Left kidney (tissue), 8 donors: ENCODE measurements at places on chromosomes 11 and 22. TPM values are rescaled to one million over a fixed set of nuclear protein-coding genes. Genes with fewer than 3 reads are reported as not detected.
A peak's percentile ranks its signal among the peaks of the same experiment; 100 is the strongest.

DNA sequence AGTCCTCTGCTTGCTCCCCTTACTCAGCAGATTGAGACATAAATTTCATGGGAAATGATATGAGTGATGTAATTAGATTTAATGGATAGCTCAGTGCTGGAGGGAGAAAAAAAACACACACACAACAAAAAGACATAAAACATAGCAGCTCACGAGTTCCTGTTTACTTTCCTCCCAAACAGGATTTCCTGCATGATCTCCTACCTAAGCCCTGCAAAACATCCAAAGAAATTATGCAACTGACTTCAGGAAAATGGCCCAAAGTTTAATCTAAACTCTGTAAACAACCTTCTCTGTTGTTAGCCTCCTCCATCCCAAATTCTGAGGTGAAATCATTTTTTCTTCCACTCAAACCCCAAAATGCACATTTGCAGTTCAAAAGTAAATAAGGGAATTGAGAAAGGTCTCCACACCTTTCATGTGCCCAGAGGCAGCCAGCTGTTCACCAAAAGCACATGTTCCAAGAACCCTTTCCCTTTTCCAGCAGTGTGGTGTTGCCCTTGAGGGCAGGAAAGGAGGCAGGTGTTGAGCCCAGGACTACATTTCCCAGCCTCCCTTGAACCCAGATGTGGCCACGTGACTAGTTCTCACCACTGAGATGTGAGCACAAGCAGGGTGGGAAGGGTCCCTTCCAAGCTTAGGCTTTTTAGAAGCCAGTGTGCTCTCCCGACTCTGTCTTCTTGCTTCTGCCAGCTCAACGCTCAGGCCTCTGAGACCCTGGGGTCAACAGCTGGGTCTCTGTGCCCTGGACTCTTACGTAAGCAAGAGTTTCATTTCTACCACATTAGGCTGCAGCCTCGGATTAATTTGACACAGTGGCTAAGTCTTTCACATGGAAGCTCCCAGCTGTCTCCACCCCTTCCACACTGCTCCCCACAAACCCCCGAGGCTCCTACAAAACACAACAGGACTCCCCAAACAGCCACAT, 301.2 kb downstream of the CTTN start:
- DNase-seq, result no peak

GRCh38 chr11:118290923-118291322, 13.6 kb upstream of the CD3E start:
- DNase-seq, result no peak

DNA sequence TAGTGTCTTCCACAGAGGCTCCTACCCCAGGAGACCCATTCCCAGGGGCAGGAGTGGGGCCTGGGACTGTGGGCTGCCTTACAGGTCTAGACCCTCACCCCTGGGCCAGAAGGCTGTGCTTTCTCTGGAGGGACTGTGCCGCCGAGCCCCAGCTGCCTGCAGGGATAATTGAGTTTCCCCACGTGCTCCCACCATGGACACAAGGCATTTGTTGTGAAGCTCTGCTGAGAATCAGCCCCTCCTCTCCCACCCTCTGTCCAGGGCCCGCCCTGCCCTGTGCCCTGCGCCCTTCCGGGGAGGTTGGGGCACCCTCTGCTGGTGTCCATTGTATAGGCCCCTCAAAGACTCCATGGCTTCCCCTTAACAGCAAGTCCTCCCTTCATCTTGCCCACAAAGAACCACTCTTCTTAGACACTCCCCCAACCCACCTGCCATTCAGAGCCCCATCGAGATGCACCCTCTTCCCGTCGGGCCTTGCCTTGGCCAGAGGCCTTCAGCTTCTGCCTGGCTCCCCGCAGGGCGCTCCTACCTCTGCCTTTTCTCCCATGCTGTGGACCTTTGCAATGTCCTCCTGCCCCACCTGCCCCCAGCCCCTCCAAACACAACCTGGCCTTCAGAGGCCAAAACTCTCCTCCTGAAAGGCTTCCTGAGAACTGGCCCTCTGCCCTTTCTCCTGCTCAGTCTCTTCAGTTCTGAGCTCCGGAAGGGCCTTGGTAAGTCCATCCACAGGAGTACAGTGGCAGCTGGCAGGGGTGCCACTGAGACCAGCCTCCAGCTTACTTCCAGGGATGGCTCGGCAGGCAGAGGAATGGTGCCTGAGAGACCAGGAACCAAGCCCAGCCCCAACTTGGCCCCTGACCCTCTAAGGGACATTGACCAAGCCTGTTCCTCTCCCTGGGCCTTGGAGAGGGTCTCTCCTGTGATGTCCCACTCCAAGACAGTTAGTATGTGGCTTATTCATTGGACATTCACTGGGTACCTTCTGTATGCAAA, 22.4 kb downstream of the DUSP8 start:
- DNase-seq, result no peak

The ADAMTS15 gene
- 54.1 TPM for polyA plus RNA-seq

The CYTH4 gene
- polyA plus RNA-seq, result 3.9 TPM

DNA sequence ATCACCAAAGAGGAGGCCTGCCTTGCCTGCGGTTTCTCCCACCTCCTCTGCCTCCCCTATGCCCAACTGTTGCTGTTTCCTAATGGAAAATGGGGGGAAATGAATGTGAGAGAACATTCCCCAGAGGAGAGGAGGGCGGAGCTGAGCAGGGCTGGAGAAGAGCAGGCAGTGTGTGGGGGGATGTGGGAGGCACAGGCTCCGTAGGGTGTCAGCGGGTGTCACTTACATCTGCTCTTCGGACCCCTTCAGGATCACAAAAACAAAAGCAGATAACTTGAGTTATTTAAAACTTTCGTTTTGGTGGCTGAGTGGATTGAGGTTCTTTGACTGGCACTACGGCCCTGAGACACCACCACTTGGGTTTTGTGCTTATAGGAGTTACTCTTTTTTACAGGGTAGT, 93.8 kb downstream of the CEP164 start:
- DNase-seq, result peak; percentile 21

- DNase-seq, result no peak
Observed at GRCh38 chr22:46104170-46104880, 46.0 kb upstream of the PPARA start.

- DNase-seq, result no peak
Observed at GRCh38 chr11:66969584-66970225, 5.4 kb upstream of the C11orf86 start.

The PRR33 gene
- 0.08 TPM for polyA plus RNA-seq

The VSTM5 gene
- polyA plus RNA-seq, result 2.8 TPM

- no peak for DNase-seq
Observed at GRCh38 chr11:88317536-88317935, 20.0 kb downstream of the CTSC start.

- DNase-seq, result no peak
Observed at GRCh38 chr11:111097191-111097590, 148.3 kb upstream of the POU2AF2 start.

- DNase-seq, result no peak
Observed at GRCh38 chr11:29578806-29579205, 438.0 kb downstream of the KCNA4 start.

GRCh38 chr22:39931251-39931650, 28.9 kb upstream of the TMA7B start:
- DNase-seq, result no peak

DNA sequence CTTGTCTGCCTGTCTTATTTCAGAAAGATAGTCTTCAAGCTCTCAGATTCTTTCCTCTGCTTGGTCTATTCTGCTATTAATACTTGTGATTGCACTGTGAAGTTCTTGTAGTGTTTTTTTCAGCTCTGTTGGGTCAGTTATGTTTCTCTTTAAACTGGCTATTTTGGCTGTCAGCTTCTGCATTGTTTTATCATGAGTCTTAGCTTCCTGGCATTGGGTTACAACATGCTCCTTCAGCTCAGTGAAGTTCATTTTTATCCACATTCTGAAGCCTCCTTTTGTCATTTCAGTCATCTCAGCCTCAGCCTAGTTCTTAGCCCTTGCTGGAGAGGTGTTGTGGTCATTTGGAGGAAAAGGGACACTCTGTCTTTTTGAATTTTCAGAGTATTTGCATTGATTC, 15.5 kb upstream of the DEPDC7 start:
- no peak for DNase-seq

DNA sequence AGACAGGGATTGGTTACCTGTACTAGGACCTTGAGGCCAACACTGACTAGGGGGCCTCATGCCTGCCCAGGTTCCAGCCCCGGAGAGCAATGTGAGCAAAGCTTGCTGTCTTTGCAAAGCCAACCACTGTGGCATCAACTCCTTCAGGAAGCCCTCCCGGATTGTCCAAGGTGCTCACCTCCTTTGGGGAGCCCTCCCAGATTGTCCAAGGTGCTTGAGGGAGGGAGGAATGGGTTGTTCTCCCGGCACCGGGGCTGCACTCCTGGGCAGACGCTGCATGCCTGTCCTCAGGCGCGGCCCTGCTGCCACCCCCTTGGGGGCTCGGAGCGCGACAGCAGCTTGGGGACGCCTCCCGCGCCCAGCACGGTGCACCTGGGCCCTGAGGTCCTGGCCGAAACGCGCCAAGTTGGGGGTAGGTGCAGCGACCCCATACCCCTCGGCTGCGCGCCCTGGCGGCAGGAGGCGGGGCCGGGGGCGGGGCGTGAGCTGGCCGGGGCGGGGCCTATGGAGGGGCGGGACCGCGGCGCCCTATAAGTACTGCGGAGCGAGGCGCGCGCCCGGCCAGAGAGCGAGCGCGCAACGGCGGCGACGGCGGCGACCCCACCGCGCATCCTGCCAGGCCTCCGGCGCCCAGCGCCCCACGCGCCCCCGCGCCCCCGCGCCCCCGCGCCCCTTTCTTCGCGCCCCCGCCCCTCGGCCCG, at the start of gene CD81:
CD81 (plus strand) TSS at position 560 of the 701 bp plus-strand sequence. CDS start 240 bp downstream, outside the sequence.
- no peak for DNase-seq

DNA sequence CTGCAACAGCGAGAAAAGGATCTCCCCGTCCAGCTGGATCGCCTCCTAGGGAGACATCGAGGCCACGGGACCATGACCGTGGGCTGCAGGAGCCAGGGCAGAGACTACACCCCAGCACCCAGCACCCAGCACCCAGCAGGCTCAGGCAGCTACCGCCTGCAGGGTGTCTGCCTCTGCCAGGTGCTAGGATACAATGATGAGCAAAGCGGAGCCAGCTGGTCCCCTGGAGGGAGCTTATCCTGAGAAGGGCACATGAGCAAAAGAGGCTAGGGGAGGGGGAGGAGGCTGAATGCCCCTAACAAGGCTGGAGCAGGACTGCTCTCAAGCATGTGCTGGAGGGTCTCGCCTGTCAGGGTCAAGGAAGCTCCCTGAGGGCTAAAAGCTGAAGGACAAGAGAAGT, 4.8 kb upstream of the CASTOR1 start:
- no peak for DNase-seq
